Fibroblast of skin of left biceps (primary cell): ENCODE measurements at places on chromosomes 2 and 18.

GRCh38 chr2:54962935-54963440, 87.3 kb downstream of the RTN4 start:
- no peak for DNase-seq

GRCh38 chr2:84966731-84967130, 4.2 kb upstream of the KCMF1 start:
- no peak for DNase-seq

- no peak for DNase-seq
Observed at GRCh38 chr2:179938026-179938425, 69.1 kb downstream of the CWC22 start.

- DNase-seq = no peak
Observed at GRCh38 chr2:241182126-241182525, 6.4 kb upstream of the ANO7 start.

DNA sequence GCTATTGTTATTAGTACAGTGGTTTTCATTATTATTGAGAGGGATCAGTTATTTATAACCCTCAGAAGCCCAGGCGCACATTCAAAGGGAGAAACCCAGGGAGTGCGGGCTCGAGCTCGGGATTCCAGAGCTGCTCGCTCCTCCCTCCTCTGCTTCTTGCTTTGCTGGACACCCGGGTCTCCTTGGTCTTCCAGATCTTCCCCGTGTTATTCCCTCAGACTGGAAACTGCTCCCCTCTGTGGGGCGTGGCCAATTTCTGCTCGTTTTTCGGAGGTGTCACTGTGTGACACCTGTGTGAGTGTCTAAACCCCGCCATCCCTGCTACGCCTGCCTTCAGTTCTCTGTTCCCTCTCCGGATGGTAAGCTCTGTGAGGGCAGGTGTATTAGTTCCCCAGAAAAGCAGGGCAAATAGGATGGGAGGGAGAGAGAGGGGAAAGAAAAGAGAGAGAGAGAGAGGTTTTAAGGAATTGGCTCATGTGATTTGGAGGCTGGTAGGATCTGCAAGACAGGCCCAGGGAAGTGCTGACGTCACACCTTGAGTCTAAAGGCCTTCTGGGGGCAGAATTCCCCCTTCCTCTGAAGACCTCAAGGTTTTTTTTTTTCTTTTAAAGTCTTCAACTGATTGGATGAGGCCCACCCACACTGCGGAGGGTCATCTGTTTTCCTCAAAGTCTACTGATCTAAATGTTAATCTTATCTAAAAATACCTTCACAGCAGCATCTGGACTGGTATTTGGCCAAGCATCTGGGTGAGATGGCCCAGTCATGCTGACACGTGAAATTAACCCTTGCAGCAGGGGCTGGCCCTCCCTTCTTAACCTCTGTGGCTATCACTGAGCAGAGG, 457.3 kb upstream of the ID2 start:
- no peak for DNase-seq

DNA sequence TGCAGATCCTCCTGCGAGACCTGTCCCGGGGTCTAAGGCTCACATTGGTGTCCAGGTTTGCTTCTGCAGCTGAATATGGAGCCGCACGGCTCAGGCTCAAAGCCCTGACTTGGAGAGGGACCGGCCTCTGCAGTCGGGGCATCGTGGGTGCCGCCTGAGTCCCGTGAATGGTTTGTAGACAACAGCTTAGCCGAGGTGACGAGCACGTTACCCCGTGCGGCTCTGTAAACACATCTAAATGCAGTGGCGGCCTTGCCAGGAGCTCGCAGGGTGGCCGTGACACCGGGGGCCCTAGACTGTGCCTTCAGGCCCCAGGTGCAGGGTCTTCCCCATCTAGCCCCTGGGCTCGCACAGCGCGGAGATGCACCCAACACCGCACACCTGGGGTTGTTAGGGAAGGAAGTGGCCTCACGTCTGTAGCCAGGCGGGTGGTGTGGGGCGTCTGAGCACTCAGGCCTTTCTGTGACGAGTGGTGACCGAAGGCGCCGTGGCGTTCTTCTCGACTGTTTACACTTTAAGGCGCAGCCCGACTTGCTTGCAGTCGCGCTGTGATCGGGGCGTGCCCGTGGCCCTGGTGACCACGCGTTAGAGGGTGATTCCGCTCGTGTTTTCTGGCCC, 91.6 kb downstream of the NFATC1 start:
- DNase-seq = no peak

DNA sequence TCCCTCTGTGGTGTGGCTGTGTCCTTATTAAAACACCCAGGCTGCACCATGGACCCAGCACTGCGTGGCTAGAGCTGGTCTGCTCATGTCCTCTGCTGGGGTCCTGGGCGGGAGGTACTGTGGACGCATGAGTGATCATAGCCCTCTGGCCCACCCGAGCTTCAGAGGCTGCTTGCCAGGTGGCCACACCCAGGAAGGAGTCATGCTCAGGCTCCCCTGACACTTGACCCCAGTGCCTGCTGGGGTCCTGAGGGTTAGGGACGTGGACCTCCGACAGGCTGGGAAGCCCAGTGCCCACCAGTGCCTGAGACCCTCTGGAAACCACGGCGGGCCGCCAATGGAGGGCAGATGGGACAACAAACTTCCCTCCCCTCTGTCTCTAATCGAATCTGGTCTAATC, 66.3 kb upstream of the HS6ST1 start:
- DNase-seq = no peak
